COLO829 (cell line): ENCODE measurements at places on chromosomes 16 and 17.

DNA sequence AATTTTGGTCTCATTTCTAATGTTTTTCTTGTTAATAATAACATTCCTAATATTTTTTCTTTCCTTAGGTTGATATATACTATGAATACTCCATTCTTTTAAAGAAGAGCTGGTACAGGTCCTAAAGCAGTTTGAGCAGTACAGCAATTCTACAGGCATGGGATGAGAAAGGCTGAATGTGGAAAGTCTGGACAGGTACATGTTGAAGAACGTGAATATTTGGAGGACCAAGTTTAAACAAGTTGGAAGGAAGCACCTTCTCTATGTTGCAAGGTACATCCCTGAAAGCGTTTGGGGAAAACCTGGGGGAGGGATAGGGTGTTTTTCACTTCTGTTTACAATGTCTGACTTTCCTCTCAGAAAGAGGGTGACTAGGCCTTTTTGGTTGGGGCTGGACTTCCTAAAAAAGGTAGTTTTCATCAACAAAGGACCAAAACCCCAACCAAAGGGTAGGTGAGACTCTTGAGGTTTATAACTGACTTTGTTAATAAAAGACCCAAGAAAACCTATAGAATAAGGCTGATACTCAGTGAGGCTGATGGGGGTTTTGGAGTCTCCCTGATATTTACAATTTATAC lies 95.9 kb upstream of the AXIN2 start:
- no peak for DNase-seq

DNA sequence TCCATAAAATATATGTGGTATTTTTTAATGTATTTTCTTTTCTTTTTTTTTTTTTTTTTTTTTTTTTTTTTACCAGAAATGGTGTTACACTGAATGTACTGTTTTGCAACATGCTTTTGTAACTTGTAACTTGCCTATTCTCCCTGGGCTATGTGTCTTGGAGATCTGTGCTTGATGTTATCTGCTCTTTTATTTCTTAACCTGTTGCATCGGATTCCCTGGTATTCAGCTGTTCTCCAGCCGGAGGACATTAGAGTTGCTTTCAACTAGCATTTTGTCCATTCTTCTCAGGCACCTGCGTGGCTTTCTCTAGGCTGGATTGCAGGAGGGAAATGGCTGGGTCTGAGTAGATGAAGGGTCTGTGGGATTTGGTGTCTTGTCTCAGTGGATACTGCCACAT lies 47.4 kb downstream of the KATNIP start:
- DNase-seq = no peak

- no peak for DNase-seq
These were observed 14.4 kb downstream of the KIF2B start for GRCh38 chr17:53837131-53837530.

DNA sequence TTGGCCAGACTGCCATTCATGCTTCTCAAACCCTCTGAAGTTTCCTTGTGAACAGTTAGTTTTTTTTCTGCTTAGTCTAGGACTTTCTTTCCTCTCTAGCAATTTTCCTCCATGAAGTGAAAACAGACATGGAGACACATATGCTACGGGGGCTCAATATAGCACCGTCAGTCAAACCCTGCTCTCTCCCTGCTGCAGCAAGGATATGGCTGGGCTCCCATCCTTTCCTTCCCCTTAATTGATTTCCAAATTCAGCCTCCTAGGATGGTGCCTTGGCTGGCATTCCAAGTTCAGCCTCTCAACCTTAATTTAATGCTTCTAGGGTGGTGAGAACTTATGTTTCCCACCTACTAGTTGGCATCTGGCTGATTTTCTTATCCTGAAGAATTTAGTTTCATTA lies 436.7 kb downstream of the NPIPA7 start:
- no peak for DNase-seq

DNA sequence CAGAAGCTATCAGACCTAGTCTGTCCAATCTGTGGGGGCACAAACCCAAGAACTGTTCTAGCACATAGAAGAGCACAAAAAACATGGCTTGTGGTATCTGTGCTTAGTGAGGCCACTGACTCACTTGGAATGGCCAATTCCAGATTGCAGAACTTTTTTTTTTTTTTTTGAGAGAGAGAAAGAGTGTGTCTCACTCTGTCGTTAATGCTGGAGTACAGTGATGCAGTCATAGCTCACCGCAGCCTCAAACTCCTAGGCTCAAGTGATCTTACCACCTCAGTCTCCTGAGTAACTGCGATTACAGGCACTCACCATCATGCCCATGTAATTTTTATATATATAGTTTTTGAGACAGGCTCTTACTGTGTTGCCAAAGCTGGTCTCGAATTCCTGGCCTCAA lies 77.2 kb upstream of the CLEC3A start:
- DNase-seq = no peak
